ENCODE measurements at places on chromosomes 16 and 17.

DNA sequence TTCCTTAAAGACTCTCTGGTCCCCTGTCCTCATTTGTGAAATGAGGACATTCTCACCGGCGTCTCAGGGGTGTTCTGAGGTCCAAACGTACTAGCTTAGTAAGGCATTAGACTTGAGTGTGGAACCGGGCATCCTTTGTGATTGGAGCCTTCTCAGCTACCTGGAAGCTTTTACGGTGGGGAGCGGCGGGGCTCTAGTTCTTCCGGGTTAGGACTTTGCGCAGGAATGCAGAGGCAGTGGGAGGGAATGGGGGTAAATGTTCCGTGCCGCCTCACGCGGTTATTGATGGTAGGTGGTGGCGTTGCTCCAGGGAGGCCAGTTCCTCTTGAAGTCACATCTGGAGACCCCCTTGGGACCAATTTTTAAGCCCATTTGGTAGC lies 113.6 kb downstream of the SNX29 start:
- DNase-seq, result no peak

DNA sequence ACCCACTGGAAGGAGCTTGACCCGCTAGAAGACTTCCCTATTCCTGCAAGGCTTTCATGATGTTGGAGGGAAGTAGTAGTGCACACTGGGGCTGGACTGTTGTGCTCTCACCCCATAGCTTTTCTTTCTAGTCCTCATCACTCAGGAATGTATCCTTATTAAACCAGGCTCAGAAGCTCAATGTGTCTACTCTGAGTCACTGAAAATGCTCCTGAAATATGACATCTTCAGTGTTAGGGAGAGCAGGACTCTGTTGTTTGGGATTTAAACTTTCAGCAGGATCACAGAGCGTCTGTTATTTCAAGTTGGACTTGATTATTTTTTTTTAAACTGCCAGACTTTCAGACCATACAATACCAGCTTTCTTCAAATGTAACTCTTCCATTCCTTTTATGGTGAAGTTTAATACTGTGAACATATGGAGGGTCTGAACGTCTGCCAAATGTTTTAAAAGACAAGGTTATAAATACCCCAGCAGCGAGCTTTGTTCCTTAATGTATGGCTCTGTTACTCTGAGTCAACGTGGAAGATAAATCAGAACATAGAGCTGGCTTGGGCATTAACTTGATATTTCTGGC lies 257.5 kb downstream of the CDH11 start:
- DNase-seq, result no peak

GRCh38 chr16:58160855-58161254 lies 31.7 kb upstream of the CFAP20 start:
- DNase-seq, result no peak

- DNase-seq, result no peak
These were observed 155.8 kb upstream of the CDC42EP4 start for GRCh38 chr17:73467651-73468050.

DNA sequence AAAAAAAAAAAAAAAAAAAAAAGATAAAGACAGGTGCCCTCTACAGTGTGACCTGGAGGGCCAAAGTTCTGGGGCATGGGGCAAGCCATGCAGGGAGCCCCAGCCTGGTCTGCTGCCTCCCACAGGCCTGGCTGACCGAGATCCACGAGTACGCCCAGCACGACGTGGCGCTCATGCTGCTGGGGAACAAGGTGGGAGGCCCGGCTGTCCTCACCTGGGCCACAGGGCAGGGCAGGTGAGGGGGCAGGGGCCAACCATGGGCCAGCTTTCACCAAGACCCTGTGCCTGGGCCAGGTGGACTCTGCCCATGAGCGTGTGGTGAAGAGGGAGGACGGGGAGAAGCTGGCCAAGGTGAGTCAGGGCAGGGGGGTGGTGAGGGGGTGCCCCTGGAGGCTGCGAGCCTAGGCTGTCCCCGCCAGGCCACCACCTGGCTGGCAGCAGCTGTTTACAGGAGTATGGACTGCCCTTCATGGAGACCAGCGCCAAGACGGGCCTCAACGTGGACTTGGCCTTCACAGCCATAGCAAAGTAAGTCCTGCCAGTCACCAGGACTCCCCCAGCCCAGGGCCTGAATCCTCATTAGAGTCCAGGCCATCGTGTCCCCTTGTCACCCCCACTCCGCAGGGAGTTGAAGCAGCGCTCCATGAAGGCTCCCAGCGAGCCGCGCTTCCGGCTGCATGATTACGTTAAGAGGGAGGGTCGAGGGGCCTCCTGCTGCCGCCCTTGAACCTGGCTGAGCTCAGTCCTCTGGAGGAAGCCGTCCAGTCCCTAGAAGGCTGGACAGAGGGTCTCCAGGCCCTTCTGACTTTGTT lies 2.7 kb upstream of the TRAF7 start:
- DNase-seq, result no peak

- DNase-seq, result no peak
These were observed 4.9 kb upstream of the COPS3 start for GRCh38 chr17:17285951-17286350.

- no peak for DNase-seq
These were observed 66.7 kb downstream of the SOX9 start for GRCh38 chr17:72187556-72187955.
